Adipocyte (in vitro differentiated cells): ENCODE measurements at places on chromosomes 4 and X.

DNA sequence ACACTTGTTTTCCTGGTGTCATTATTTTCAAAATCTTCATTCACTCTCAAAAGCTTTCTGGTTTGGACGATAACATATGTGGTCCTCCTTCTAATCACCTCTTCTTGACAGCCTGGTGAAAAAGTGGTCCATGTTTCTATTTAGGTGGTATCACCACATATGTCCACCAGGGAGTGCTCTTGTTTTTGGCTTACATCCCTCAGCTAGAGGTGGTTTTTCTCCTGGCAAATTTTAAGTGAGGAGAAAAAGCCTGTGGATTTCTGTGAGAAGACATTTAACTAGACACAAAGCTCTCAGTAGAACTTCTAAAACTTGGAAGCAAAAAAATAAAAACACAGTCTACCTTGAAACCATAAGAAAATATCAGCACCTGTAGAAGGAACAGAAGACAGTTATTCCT is 58.0 kb upstream of the FRMPD4 start:
- peak; percentile 67 for DNase-seq

DNA sequence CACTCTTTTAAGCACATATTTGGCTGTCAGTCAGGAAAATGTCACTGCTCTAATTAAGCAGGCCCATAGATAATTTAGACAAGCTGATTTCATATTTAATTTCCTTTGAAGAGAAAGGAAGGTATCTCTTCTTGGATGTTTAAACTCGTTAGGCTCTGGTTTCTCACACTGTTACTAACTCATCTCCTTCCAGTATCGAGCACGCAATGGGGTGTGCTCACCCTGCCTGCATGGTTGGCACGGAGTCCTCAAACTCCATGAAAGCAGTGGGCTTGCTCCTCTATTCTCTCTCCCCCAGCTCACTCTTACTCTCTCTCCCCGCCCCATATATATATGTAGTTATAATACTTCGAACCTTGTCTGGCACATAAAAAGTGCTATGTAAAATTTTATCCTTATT is 76.9 kb downstream of the EGF start:
- no peak for DNase-seq

DNA sequence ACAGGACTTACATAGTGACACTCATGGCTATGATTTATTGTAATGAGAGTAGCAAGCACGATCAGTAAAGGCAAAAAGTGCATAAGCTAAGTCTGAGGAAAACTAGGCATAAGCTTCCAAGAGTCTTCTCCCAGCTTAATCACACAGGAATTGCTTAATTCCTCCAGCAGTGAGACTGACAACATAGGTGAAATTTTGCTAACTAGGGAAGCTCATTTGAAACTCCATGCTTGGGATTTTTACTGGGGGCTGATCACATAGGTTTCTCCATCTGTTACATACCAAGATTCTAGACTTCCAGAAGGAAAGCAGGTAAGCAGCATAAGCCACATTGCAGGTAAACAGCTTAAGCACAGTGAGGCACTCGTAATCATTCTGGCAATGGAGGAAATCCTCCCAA is 71.8 kb upstream of the FHDC1 start:
- no peak for DNase-seq

GRCh38 chr4:165450871-165451270 is 72.1 kb downstream of the CPE start:
- no peak for DNase-seq

GRCh38 chrX:17707731-17708130 is 29.6 kb upstream of the SCML1 start:
- no peak for DNase-seq

GRCh38 chr4:122914938-122915337 is 7.5 kb downstream of the NUDT6 start:
- DNase-seq: peak; percentile 57

DNA sequence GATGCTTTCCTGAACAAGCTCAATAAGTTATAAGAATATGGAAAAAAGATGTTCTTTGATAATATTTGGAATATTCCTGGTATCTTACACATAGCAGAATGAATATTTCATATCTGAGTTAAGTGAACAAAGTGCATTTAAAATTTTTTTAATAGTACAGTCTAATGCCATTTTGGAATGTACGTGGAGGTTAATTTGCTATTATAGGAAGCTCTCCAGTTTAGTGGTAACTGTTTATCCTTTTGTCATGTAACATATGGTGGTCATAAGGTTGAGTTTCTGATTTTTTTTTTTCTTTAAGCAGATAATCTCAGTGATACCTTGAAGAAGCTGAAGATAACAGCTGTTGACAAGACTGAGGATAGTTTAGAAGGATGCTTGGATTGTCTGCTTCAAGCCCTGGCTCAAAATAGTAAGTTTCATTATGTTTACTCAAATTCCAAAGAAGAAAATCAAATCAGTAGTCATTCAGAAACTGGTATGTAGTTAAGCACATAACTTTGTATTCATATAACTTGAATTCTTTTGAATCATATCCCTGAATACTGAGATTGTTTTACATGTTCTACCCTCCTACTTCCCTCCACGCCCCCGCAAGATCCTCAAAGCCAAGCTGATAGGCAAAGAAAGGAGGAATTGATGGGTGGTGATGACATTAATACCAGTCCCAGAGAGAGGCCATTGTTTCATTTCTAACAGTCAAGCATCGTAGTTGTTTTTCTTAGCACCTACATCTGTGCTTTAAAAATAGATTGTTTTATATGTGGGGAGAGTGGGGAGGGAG is 32.1 kb downstream of the RAP1GDS1 start:
- peak; percentile 32 for DNase-seq

GRCh38 chr4:109557433-109557832 is 2.6 kb upstream of the MCUB start:
- DNase-seq: no peak

DNA sequence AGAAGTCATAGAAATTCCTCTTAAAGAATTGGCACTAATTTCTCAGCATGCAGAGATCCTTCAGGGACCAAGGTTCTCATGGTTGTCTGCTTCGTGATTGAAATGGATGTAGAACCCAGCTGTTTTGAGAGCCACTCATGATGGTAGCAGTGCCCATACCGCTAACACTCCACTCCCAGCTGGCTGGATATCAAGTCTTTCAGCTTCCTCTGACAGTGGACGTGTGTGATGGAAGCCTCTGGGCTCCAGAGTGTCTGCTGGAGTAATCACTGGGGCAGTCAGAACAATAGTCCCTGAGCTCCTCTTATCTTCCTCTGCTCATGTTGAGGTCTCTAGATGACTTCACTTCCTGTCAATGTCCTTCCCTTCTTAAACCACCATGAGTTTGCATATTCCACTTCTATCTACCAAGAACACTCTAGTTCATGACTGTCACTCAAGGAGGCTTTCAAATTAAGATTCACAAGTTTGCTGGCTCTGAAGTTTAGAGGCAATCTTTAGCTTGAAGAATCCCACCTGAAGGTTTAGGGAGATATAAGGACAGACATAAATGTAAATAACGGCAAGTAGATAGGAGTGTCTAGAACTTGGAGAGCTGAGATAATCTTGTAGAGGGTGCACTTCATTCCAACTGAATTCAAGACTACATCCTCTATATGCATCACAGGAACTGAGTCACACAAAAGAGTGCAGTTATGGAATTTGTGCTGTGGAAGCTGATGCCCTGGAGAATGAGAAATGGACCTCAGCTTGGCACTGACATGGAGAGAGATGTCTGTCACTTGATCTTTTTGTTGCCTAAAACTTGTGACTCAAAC is 64.5 kb upstream of the WDR1 start:
- no peak for DNase-seq

- DNase-seq: no peak
Observed at GRCh38 chr4:109497511-109497910, 62.5 kb upstream of the MCUB start.

GRCh38 chr4:138650929-138651448 is 364.6 kb upstream of the NOCT start:
- peak; percentile 66 for DNase-seq

- no peak for DNase-seq
Observed at GRCh38 chrX:1486177-1486576, 33.5 kb upstream of the ASMTL start.

GRCh38 chrX:25013632-25014365 is 2.0 kb downstream of the ARX start:
- no peak for DNase-seq

- no peak for DNase-seq
Observed at GRCh38 chr4:184100297-184100885, 117.3 kb downstream of the ENPP6 start.

DNA sequence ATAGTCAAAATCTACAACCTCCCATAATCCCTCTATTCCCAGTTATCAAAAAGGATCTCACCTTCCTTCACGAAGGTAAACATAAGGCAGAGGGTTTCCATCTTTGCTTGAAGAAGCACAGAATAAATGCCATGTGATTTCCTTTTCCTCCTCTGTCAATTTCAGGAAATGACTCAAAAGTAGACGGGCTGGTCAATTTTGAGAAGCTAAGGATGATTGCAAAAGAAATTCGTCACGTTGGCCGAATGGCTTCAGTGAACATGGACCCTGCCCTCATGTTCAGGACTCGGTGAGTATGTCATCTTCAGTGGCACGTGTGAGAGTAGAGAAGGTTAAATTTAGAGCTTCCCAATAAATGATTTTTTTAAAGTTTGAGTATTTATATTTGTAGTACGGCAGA is 240.2 kb downstream of the RAPGEF2 start:
- DNase-seq: no peak

- no peak for DNase-seq
Observed at GRCh38 chrX:47683184-47683828, 24.3 kb upstream of the UXT start.

- peak; percentile 68 for DNase-seq
Observed at GRCh38 chrX:16826207-16826606, 39.9 kb downstream of the TXLNG start.

- peak; percentile 47 for DNase-seq
Observed at GRCh38 chrX:123361371-123361770, 177.3 kb downstream of the GRIA3 start.

DNA sequence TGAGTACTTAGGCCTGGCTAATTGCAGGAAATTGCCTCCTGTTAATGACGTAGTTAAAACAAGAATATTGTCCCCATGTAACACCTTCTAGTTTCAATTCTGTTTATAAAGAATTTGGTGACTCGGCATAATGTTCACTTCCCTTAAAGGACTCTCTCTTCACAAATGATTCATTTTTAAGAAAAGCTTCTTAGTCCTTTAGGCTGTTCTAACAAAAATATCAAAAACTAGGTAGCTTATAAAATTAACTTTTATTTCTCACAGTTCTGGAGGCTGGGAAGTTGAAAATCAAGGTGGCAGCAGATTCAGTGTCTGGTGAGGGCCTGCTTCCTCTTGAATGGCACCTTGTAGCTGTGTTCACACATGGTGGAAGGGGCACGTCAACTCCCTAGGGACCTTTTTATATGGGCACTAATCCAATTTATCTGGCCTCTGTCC is 23.8 kb downstream of the COL25A1 start:
- no peak for DNase-seq

DNA sequence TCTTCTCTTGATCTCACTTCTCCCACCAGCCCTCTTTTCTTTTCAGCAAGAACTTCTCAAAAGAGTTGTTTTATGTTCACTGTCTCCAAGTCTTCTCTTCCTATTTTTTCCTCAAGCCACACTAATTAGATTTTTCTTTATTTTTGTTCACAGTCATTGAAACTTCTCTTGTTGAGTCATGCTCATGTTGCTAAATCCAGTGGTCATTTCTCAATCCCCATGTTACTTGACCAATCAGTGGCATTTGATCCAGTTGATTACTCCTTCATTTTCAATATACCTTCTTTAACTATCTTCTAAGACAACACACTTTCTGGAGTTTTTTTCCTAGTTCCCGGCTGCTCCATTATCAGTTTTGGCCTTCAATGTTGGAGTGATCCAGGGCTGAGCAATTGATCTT is 103.1 kb upstream of the LSM6 start:
- DNase-seq: peak; percentile 54

GRCh38 chr4:54473077-54473545 is 184.6 kb upstream of the KIT start:
- peak; percentile 42 for DNase-seq

DNA sequence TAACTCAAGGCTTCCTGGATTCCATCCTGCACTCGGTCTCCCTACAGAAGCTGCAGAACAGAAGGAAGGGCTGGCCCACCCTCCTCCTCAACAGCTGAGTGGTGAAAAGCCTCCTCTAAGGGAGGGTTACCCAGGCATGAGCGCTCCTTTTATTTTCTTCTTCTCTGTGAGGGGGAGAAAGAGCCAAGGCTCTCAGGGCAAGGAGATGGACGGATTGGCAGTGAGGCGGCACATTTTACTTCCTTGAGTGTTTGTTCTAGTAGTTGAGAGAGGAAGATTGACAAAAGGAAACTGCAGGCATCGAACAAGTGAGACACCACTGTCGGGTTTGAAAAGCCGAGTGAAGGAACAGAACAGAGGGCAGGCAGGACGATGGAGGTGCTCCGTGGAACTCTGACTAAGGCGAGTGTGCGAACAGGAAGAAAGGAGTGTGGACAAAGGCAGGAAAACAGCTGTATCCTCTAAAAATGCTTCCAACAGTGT is 38.4 kb upstream of the STS start:
- no peak for DNase-seq

DNA sequence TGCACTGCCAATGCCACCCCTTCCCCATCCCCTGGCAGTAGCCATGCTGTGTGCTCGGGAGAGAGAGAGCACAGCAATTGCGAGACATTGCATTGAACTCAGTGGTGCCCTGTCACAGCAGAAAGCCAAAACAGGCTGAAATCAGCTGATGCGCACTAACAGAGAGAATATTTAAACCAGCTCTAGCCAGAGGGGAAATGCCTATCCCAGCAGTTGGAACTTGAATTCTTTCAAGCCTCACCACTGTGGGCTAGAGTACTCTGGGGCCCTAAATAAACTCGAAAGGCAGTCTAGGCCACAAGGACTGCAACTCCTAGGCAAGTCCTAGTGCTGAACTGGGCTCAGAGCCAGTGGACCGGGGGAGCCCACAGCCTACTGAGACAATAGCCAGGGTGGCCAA is 17.7 kb upstream of the RP2 start:
- peak; percentile 66 for DNase-seq

DNA sequence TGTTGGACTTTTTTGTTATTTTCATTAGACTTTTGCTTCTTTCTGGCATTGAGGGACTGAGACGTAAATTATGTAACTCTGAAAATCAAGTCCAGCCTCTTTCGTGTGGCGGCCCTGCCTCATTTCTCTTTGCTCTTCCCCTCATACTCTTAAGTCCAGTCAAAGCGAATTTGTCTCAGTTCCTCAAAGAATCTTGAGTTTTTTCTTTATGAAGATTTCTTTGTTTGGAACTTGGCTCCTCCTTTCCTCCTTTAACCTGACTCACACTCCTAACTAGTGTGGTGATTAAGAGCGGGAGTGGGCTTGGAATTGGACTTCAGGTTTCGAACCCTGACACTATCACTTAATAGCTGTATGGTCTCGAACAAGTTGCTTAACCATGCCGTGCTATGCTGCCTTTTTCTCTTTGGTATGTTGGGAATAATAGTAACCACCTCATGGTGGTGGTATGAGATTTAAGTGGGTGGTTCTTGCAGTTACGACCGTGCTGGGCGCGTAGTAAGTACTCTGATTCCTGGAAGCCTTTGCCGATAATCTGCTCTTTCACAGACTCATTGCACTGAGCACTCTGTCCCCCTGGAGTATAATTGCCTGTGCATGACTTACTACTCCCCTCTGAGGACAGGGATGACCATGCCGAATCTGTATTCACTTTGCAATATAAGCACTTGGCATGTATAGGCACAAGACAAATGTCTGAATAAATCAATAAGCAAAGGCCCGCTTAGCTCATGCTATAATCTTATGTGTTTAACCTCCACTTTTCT is 19.1 kb downstream of the FNIP2 start:
- DNase-seq: no peak
